Activated CD4-positive, alpha-beta T cell treated with anti-CD3 and anti-CD28 coated beads for 1 hour (primary cell): ENCODE measurements at places on chromosomes 6 and 20.
A peak's percentile ranks its signal among the peaks of the same experiment; 100 is the strongest.

GRCh38 chr6:90173262-90173925, 123.2 kb downstream of the BACH2 start:
- no peak for DNase-seq

- no peak for DNase-seq
Measured at GRCh38 chr20:44703183-44703925, 11.8 kb upstream of the CCN5 start.

- DNase-seq, result no peak
Measured at GRCh38 chr20:59165891-59166709, 2.5 kb downstream of the ZNF831 start.

GRCh38 chr6:82057846-82058554, 189.5 kb downstream of the IBTK start:
- no peak for DNase-seq

- DNase-seq, result no peak
Measured at GRCh38 chr6:146679386-146679785, 80.6 kb downstream of the ADGB start.

- no peak for DNase-seq
Measured at GRCh38 chr20:25318471-25319240, 70.8 kb downstream of the PYGB start.

DNA sequence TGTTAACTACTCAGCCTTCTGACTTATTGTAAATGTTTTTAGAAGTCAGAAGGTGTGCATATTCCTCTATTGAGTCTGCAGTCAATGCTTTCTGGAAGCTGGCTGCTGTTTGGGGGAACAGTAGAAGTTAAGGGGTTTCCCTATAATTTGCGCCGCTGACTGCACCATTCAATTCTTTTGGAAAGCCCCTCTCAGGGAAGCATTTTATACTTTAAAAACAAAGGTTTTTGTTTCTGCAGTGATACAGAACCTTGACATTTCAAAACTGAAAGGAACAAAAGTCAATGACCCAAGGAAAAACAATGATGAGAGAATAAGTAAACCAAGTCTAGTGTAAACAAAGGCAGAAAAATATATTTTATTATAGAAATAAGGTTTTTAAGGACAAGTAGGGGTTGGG, 120.8 kb upstream of the TNFAIP3 start:
- no peak for DNase-seq

DNA sequence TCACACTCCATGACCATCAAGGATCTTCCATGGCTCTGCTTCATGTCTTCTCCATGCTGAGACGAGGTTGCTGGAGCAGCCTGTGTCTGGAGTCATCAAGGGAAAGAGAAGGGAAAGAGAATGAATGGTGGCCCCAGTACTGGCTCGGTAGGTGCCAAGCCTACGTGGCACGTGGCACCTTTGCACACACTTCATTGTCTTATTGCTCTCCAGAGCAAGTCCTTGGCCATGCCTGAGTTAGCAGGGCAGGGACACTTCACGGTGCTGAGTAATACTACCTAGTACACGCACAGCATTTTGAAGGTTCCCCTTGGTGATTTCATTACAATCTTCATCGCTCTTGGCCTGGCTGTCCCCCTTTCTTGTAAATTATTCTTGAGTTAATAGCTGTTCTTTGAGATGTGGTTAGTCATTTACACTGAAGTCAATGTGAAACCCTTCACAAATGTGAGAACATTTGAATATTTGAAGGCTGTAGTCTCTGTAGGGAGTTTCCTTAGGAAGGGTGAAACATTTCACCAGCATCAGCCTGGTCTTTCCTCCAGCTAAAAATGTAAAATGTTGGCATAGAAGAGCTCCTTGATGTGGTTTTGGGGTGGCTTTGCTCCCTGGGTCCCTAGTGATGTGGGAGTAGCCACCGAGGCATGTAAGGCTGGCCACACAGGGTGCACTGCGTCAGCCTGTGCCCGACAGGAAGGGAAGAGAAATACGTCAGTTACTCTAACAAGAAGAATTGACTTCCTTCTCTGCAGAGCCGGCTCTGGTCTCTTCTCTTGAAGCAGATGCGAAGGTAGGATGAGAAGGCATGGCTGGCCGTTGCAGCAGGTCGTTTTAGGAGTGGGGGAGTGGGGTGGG, at the start of gene SYTL3:
SYTL3 (plus strand) TSS at position 766 of the 855 bp plus-strand sequence. CDS start 13,215 bp downstream, outside the sequence.
- peak; percentile 46 for DNase-seq

GRCh38 chr6:2881423-2881822, 21.7 kb downstream of the SERPINB9 start:
- DNase-seq, result no peak

DNA sequence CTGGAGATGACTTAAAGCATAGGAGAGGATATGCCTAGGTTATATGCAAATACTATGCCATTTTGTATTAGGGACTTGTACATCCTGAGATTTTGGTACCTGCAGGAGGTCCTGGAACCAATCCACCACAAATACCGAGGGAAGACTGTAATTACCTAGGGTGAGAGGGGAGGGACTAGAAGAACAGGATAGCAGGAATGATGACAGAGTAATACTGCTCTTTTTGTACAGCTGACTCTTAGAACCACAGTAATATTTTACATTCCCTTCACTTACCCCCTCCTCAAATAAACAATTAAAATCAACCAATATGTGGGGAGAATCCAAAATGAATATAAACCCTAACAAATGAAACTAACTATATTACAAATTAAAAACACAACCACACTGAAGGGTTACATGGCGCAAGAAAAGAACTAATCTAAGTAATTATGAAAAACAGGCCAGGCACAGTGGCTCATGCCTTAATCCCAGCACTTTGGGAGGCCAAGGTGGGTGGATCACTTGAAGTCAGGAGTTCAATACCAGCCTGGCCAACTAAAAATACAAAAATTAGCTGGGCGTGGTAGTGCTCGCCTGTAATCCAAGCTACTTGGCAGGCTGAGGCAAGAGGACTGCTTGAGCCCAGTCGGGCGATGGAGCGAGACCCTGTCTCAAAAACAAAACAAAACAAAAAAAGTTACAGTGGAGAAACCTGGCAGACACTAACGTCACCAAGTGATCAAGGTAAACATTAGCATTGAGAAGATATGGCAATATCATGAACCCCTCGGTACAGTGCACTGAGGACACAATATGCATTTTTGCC, 37.1 kb downstream of the MAP1LC3A start:
- no peak for DNase-seq

DNA sequence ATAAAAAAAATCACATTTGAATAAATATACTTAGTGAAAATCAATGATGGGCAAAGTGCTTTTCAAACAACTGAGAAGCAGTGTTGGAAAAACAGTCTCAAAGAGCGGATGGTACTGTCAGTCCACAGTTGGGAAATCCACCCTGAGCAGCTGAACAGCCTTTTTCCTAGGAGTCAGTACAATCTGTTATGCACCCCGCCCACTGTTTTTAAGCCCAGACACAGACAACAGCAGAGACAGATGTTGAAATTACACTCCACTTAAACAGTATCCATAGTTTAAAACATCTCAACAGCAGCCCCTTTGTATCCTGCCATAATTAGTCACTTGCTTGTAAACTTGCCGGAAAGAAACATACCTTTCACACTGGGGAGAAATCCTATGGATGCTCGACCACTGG, 372 bp downstream of the KIAA0408 start:
- no peak for DNase-seq

DNA sequence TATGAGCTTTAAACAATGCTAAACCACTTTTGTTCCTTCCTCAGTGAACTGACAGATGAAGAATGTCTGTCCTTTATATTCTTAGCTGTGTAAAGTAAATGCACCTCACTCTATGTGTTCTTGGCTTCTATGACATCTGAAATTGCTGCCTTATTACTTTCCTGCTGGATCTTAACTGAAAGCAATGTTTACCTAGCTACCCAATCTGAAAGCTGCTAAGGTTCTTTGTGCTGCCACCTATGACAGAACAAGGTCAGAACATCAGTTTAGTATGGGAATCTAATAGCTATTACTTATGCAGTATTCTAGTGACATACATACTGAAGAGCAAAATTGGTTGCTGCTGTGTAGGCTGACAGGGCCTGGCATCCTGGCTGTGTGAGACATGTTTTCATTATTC, 444.1 kb downstream of the KHDRBS2 start:
- DNase-seq, result no peak

GRCh38 chr6:119527231-119527578, 177.6 kb upstream of the MAN1A1 start:
- no peak for DNase-seq

GRCh38 chr6:168803874-168804273, 362.9 kb downstream of the SMOC2 start:
- no peak for DNase-seq

GRCh38 chr6:11242711-11243110, 10.2 kb upstream of the NEDD9 start:
- no peak for DNase-seq

- peak; percentile 44 for DNase-seq
Measured at GRCh38 chr6:37222125-37222967, 35.2 kb upstream of the TBC1D22B start.
